ENCODE measurements at places on chromosomes 12 and 14.

GRCh38 chr12:27936196-27936595 lies 36.3 kb downstream of the PTHLH start:
- DNase-seq: no peak

DNA sequence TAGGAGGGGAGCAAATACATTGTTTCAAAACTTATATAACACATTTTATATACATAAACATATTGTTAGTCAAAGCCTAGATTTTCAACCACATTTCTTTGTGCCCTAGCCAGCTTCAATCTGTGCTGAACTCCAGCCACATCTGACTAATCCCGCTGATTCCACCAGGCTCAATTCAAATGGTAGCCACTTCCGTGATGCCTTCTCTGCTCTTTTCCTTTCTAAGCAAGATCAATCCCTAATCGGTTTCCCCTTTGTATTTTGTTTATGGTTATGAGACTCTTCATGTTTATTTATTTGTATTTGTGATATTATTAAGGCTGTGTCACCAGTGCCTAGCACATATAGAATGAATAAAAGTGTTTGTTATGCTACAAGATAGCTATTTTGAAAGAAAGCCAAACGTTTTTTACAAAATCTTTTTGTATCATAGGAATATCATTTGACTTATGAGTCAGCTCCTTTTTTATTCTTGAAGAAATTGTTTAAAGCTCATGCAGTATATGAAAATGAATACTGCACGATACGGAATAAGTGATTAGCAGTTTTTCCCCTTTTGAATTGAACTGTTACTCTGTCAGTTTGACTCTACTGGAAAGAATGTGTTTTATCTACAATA lies 110.2 kb downstream of the PLEKHA5 start:
- DNase-seq: no peak

DNA sequence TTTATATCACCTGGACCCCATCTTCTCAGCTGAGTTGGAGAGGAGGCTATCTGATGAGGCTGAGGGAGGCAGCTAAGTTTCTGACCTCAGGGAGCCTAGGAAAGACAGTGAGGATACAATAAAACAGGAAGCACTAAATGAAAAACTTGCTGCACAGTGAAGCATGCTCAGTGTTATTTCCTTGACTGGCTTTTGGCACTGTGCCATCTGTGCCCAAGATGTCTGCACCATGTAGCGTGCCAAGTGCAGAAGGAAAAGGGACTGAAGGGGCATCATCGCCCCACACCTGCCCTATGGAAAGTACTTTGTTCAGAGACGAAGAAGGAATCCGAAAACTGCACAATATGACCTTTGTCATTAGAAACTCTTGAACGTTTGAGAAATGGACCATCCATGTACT lies 102.7 kb downstream of the ANO4 start:
- no peak for DNase-seq

- no peak for DNase-seq
Observed at GRCh38 chr14:76957224-76957891, 71.2 kb downstream of the IRF2BPL start.

- DNase-seq: no peak
Observed at GRCh38 chr14:102510616-102511520, 1.3 kb upstream of the ANKRD9 start.

DNA sequence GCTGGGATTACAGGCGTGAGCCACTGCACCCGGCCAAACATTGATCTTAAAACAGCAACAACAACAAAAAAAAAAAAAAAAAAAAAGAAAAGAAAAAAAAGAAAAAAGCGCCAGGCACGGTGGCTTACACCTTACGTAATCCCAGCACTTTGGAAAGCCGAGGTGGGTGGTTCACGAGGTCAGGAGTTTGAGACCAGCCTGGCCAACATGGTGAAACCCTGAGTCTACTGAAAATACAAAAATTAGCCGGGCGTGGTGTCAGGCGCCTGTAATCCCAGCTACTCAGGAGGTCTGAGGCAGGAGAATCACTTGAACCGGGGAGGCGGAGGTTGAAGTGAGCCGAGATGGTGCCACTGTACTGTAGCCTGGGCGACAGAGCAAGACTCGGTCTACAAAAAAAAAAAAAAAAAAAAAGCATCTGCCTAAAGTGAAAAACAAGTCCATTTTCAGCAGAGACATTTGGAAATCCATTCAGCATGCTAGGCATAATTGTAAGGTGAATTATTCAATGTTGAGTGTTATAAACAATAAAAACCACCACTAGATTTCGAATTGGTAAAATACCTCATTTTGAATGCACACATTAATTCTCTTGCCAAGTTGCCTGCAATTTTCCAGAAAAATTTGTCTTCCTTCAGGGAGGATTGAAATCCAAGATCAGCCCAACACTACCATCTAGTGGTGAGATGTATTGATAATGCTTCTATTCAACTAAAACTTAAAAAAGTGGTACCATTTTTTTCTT lies 8.0 kb upstream of the CERS5 start:
- no peak for DNase-seq

DNA sequence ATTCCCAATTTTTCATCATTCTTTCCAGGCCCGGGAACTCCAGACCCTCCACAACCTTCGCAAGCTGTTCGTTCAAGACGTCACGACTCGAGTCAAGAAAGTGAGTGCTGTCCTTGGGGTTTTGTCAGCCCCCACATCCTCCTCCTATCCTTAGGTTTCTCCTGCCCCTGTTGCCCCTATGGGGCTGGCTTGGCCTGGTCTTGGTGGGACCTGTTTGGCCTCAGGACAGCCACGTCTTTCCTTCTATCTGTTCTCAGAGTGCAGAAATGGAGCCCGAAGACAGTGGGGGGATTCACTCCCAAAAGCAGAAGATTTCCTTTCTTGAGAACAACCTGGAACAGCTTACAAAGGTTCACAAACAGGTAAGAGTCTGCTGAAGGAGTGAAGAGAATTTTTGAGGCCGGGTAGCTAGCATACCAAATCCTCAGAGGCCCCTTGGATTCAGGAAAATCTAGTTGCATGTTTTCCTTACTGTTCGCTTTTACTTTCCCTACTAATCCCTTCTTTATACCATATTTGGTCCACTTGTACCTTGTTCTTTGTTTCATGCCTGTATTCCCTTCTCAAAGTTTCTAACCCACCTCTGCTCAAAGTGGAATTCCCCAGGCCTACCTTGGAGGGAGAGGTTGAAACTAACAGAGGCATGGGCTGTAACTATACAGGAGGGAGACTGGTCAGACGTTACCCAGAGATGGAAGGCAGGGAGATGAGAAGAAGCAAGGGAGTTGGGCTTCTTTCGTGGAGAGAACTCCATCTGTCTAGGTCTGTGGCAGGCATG lies 12.8 kb upstream of the PIP4K2C start:
- DNase-seq: no peak

- DNase-seq: no peak
Observed at GRCh38 chr12:5461966-5462365, 30.1 kb downstream of the NTF3 start.

DNA sequence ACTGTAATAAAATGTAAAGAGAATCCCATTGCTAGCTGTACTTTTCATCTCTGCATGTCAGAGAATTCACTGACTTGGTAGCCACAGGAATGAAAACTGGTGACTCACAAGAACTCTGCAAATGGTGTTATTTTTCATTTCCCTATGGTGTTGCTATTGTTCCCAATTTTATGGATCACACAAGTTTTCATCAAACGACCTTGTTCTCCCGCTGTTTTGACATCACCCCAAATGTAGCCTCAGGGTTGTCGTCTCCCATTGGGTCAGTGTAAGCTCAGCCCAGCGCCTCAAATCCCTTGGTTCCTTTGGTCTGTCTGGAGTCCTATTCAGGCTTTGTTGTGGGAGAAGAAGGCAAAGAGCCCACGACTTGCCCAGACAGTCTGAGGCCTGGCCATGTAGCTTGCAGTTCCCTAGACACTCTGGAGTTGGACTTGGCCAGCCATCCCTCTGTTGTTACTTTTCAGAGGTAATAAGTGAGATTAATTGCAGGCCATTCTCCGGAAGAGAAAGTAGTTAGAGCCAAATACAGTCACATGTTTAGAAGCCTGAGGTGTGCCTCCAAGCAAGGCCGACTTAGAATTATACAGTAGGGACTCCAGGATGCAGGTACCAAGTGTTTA lies 159.2 kb downstream of the TGFB3 start:
- DNase-seq: no peak

- no peak for DNase-seq
Observed at GRCh38 chr12:29970501-29970900, 186.8 kb upstream of the TMTC1 start.

- DNase-seq: no peak
Observed at GRCh38 chr12:66379616-66380015, 77.3 kb downstream of the HELB start.

DNA sequence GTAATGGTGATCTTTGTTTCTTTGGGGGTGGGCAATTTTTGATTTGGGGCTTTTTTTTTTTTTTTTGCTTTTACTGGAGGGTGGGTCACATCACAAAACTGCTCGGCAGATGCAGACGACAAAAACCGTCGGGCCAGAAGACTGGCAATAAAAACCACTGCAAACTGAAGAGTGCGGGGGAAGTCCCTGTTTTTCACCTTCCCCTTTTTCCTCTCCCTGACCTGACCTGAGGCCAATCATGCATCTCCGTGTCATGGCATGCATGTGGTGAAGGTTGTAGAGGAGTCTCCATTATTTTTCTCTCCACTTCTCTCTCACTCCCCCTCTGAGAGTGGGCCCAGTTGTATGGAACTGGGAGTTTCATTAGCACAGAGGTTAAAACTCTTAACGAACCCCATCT lies 57.5 kb downstream of the AP5M1 start:
- DNase-seq: no peak

DNA sequence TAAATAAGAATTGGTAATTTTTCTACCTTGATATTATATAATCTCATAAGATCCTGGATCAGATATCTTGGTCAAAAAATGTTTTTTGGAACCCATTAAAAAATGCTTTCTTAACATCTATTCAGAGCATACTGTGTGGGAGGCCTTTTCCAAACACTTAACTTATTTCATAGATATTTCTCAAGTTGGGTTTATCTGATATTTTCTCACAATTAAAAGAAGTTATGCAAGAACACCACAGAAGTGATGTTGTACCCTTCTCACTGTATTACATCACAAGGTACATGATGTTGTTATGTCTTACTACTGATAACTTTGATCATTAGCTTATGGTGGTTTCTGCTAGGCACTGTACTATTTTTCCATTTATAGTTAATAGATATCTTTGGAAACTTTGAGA lies 23.4 kb upstream of the PRPF39 start:
- DNase-seq: no peak

DNA sequence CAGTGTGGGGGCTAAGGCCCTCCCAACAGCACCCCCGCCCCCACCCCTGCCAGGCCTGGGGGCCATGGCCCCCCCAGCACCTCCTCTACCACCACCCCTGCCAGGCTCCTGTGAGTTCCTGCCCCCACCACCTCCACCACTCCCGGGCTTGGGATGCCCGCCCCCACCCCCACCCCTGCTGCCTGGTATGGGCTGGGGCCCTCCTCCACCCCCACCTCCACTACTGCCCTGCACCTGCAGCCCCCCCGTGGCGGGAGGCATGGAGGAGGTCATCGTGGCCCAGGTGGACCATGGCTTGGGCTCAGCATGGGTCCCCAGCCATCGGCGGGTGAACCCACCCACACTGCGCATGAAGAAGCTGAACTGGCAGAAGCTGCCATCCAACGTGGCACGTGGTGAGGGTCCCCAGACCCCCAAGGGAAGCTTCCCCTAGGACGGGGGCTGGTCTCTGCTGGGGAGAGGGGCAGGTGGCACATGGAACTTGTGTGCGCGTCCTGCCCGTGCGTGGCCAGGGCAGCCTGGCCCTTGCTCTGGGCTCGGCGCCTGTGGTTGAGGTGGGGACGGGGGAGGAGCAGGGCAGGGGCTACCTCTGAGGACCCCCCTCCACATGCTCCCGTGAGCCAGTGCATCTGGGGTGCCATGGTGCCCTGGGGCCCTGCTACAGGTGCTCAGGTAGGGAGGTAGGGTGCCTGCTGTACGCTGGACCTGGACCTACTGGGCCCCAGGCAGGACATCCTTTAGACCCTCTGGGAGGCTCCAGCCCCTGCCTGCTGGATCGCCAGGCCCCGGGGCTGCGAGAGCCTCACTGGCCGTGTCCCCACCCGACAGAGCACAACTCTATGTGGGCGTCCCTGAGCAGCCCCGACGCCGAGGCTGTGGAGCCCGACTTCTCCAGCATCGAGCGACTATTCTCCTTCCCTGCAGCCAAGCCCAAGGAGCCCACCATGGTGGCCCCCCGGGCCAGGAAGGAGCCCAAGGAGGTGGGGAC lies 16.1 kb upstream of the ADSS1 start:
- DNase-seq: no peak

DNA sequence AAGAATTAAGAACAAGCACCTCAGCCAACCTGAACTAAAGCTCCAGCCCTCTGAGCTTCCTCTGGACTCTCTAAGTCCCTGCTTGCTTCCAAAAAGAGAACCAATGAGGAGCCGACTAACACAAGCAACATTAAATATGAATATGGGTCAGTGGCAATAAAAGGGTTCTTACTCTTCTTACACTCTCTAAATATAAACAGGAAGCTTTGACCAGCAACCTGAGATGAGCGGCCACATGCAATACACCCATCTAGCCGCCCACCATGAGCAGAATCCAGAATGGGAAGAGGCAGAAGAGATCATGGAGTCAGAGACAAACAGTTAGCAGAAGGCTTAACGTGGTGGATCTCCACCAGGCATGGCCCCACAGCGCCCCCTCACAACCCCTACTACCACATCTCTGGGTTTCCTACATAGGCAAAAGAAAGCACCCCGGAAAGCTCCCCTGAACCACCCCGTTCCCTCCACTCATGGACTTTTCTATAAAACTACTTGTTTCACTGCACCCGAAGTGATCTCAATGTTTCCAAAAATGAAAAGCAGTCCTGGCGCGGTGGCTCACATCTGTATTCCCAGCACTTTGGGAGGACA lies 59.4 kb downstream of the TTC7B start:
- DNase-seq: no peak

DNA sequence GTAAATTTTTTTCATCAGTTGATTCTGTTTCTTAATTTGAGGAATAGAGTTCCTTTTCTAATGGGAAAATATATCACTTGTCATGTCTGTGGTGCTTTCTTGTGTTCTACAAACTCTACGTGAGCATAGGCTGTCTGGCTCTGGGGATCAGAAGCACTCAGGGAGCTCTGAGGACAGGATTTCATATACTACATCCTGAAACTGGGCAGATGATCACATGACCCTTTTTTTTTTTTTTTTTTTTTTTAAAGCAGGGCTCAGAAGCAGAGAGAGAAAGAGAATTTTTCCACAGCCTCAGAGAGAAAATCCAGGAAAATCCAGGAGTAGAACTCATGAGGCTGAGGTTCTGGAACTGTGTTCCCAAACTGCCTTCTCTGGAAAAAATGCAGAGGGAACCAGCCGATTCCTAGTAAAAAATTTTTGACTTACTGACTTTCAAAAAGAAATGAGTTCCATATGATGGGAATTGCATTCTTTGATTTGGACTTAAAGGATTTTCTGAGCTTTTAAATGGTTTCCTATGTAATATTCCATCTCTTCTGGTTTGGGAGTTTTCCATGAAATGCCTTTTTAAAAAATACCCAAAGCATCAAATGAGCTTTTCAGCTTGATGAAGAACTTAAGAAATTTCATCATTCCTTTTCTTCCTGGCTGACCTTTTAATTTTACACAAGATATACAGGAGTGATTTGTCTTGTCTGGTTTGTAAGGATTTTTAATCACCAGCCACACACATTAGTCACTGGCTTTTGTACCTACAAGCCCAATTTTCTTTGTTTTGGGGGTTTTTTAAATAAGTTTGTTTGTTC lies 183.1 kb upstream of the HIF1A start:
- DNase-seq: no peak

GRCh38 chr14:24032727-24033418 lies 18.9 kb upstream of the CARMIL3 start:
- no peak for DNase-seq

GRCh38 chr14:60206837-60207533 lies 41.8 kb upstream of the DHRS7 start:
- DNase-seq: no peak

- no peak for DNase-seq
Observed at GRCh38 chr12:43210485-43211192, 341.4 kb downstream of the ADAMTS20 start.

- DNase-seq: peak; percentile 47
Observed at GRCh38 chr12:122227341-122227740, 1.5 kb upstream of the DIABLO start.
